ENCODE measurements at places on chromosomes 5 and 9.

DNA sequence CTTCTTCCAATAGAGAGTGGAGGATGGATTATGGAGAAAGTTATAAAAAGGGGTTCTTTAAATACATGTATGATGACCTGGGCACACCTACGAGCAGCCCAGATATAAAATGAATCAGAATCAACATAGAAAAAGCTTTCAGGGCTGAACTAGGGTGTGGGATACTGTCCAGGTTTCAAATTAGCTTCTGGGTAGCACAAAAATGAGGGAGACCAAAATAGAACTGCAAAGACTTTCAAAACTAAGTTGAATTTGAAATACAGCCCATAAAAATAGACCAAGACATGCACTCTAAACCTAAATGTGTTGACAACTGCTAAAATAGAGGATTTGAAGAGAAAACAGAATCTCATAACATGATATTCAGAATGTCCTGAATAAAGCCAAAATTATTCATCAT is 17.0 kb downstream of the ZNF484 start:
- no peak for DNase-seq

GRCh38 chr9:31912636-31913035 is 471.8 kb upstream of the ACO1 start:
- no peak for DNase-seq

- DNase-seq = no peak
Observed at GRCh38 chr9:69922646-69923045, 102.0 kb downstream of the CFAP95 start.

DNA sequence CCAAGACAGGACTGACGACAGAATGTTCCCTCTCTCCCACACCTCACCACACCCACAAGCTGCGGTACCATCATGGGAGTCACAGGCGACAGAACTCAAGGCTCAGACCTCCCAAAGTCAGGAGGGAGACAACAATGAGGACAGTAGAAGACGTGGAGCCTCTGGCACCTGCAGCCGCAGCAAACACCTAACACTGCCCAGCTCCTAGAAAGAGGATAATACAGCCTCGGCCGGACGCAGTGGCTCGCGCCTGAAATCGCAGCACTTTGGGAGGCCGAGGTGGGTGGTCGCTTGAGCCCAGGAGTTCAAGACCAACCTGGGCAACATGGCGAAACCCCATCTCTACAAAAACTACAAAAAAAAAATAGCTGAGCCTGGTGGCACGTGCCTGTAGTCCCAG is 13.2 kb upstream of the PRDM12 start:
- no peak for DNase-seq

DNA sequence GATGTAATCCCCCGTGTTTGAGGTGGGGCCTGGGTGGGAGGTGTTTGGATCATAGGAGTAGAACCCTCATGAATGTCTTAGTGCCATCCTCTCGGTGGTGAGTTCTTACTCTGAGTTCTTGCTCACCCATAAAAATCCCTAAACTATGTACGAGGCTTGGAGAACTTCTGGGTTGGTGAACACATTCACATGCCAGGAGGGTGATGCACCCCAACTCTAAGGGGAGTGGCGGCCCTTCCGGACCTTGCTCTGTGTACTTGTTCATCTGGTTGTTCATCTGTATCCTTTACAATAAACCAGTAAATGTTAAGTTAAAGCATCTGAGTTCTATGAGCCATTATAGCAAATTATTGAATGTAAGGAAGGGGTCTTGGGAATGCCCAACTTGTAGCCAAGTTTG is 36.0 kb upstream of the RIC1 start:
- DNase-seq = no peak

GRCh38 chr5:6446626-6447309 is 1.9 kb upstream of the UBE2QL1 start:
- DNase-seq = no peak

DNA sequence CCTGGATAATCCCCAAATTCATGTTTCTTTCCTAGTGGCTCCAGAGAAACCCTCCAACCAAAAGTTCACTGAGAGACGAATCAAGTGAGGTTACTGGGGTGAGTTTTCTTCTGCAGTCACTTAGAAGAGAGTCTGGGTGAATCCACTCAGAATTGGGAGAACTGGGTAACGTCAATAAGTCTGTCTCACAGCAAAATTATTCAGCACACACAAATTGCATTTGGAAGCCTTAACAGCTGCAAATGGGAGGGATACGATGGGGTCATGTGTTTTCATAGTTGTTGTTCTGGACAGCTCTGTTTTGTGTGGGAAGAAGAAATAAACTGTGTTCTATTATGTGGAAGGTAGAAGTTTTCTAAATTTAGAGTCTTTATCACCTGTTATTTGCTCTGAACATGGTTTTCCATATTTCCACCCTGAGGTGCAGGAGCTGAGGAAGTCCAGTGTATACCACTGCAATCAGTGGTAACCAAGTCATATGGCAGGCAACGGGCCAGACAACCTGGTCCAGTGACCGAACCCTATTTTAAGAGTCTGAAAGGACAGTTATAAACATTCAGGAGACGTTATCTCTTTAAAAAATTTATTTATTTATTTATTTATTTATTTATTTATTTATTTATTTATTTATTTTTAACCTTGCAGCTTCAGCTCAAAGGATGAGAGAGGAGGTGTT is 21.9 kb downstream of the MARCHF3 start:
- no peak for DNase-seq

DNA sequence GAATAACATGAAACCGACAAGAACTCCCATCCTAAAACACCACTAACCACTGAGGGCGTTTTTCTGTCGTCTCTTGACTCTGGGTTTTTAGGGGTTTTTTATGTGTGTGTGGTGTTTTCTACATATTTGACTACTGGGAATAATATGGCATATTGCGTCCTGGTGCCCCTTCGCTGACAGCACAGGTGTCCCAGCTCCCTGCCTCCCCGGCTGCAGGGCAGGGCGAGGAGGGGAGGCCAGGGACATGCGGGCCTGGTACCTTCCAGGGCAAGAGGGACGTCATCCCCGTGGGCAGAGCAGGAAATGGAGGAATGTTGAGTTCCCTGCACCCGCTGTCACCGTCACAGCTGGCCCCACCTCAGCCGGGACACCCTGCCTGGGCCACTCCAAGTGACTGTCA is 34.8 kb downstream of the VAV2 start:
- no peak for DNase-seq

DNA sequence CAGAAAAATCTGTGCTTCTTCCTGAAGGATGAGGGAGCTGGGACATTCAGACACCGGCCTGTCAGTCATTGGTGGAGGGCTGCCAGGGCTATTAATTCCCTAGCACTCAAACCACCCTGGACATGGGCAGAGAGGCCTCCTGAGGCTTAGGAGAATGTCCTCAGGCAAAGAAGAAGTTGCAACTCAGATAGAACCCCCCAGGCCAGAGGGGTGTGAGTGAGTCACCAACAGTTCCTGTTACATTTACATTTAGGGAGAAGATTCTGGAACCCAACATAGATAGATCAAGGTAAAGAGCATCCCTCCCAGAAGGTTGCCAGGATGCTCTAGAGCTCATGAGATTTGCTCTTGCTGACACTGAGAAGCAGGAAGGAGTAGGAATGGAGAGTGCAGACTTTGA is 29.2 kb upstream of the SYK start:
- DNase-seq = no peak

DNA sequence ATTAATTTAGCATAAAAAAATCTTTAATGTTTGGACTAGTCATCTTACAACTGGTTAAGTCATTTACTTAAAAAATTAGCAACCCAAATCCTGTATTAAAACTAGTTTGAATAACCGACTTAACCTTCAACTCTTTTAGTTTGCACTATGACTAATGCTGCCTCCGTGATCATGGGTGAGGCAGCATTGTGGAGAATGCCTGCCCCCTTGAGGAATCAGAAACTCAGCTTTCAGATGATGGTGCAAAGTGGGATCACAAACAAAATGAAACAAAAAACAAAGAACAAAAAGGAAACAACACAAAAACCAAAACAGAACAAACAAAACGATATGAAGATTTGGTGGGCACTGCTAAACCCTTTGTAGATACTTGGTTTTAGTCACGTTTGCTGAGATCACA is 127.0 kb upstream of the PALM2AKAP2 start:
- no peak for DNase-seq

DNA sequence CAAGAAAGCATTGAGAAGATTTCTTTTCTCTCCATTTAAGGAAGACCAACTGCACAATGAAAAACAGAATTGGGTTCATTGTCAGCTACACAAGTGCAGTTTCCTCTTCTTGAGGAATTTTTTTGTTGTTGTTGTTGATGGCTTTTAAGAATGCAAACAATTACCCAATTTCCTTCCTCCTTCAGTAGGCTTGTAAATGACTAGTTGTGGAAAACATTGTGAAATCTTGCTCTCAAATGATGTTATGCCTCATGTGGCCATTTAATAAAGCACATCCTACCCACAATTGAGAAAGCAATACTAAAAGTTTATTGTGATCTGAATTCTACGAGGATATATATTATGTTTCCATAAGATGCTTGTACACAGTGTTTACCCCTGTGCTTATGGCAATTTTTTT is 171.6 kb downstream of the FAM174A start:
- DNase-seq = no peak

DNA sequence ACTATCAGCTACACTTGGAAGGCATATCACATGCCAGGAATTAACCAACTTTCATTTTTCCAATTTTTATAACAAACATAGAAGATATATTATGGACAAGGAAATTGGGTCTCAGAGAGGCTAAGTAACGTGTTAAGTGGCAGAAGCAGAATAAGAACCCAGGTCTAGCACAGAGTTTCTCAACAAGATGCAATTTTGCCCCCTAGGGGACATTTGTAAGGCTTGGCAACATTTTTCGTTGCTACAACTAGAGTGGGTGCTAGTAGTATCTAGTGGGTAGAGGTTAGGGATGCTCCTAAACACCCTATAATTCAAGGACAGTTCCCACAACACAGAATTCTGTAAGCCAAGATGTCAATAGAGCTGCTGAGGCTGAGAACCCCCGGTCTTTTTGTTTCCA is 180.6 kb downstream of the SNCAIP start:
- DNase-seq = peak; percentile 62

DNA sequence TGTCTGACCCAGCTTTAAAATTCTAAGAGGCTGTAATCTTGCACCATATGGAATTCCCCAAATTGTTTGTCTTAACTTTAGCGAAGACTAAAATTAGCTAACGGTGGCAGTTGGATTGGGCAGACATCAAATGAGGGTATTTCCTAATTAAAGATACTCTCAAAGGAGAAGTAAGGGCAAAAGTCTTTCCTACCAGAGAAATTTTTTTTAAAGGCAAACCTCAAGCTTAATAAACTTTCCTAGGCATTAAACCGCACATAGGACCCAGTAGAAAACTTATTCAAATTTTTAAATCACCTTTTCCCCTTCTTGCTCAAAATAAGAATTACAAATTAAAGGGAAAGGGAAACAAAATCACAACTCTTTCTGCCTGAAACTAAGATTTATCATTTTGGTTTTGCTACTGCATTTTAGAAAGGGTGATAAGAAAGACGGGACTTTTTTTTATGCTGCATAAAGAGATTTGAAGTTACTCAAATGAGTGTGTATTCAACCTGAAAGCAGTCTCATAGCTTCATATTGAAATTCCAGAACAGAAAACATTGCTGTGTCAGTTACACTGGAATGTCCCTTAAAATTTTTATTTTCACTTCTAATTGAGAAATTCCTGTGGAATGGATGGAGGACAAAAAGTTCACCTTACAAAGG is 189.1 kb upstream of the PTGER4 start:
- DNase-seq = no peak

- no peak for DNase-seq
Observed at GRCh38 chr9:70935856-70936255, 185.6 kb downstream of the TRPM3 start.

DNA sequence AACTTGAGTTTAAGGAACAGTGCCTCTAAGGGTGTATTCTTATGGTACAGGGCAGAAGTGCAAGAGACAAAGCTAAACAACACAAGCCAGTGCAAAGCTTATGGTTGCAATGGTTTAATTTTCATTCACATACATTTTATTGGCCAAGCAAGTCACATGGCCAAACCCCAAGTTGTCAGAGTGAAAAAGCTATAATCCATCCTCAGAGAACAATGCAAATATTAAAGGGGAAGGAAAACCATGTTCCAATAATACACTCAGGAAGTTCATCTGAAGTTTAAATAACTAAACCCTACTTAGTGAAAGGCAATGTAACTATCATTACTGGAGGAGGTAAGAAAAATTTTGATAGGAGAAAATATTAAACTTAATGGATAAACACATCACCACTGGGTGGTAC is 26.6 kb upstream of the TLR4 start:
- DNase-seq = no peak

DNA sequence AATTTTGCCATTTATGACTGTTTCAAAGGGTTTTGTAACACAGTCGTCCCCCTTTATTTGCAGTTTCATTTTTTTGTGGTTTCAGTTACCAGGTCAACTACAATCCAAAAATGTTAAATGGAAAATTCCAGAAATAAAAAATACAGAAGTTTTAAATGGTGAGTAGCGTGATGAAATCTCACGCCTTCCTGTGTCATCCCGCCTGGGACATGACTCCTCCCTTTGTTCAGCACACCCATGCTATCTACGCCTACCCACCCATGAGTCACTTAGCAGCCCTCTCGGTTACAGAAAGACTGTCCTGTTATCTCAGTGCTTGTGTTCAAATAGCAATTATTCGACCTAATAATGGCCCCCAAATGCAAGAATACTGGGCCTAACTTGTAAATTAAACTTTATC is 765.3 kb upstream of the ADAMTS16 start:
- DNase-seq = no peak

DNA sequence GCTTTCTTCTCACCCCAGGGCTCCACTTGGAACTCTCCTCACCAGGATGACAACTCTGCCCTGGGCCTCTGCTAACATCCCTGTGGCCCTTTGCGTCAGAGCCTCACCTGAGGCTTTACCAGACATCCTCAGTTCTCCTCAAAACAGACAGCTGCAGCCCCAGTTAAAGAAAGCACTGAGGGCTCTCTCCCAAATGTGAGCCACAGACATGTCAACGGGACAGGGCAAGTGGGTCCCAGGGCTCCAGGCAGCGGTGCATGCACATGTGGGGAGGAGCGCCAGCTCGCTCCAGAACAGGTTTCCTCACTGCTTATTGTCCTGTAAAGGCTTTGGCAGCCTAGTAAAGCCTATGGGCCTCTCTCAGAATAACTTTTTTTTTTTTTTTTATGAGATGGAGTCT is 37.3 kb downstream of the IPPK start:
- no peak for DNase-seq

DNA sequence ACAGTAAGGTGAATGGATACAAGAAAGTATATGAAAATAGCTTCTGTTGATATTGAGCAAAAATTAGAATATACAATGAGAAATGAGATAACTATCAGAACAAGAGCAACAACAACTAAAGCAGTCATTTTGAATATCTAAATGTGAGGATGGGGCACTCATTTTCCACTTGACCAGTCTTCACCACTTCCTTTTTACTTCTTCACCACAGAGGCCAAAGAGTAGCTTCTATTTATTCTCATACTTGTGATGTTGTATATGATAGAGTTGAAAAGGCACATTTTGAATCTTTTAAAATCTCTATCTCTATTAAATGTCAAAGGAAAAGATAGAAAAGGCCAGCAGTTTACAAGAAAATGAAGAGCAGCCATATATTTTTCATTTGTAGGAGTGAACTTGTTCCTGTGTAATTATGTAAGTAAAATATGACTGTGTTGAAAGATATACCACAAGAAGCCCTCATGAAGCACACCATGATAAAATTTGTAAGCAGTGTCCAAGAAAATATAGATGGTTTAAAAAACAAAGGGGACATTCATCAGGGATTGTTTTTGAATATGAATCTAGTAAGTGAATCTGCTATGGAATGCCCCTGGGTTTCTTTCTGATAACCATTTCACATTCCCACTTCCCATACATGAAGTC is 39.2 kb downstream of the ADAMTS19 start:
- DNase-seq = no peak
